ENCODE measurements at places on chromosomes 12 and 14.
A peak's percentile ranks its signal among the peaks of the same experiment; 100 is the strongest.

GRCh38 chr12:99282086-99282485 lies 365.5 kb upstream of the GARIN6 start:
- DNase-seq = no peak

GRCh38 chr12:72219937-72220336 lies 52.2 kb upstream of the TRHDE start:
- no peak for DNase-seq

DNA sequence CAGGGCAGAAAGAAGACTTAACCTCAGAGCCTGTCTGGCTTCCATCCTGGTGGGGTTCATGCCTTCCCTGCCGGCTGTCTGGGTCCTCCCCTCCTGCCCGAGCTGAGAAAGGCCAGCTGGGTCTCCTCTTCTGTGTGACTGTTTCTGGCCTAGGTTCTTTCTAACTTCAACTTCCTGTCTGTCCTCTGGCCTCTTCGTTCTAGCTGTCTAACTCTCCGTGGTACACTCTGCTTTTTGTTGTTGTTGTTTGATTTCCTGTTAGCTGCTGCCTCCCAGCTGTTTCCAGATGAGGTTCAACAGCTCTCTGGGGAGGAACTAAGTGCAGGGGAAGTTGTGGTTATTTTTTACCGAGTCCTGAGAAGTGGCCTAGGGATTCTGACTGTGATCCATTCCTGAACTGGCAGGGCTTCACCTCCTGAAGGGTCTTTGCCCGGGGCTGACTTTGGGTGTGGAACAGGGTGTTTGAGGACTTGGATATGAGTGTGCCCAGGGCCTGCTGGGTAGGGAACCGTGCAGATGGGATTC lies 3.2 kb downstream of the MLXIP start:
- DNase-seq = peak; percentile 63

DNA sequence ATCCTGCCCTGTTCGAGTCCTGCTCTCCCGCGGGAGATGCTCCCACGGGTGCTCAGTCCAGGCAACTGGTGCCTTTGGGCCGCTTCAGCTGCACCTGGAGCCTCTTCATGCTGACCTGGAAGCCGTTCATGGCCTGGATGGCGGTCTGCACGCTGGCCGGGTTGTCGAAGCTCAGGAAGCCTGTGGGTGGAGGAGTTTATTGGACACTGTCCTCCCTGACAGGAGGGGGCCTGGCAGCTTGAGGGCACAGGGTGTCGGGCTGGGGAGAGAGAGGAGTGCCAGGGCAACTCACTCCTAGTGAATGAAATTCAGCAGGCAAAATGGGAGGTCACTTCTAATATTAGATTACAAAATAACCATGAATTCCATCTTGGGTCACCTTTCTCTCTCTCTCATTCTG lies 9.3 kb upstream of the NFYB start:
- no peak for DNase-seq

GRCh38 chr12:49671031-49671765 lies 36.0 kb downstream of the FMNL3 start:
- DNase-seq = peak; percentile 77

- DNase-seq = no peak
Observed at GRCh38 chr12:60415351-60415750, 819.5 kb downstream of the SLC16A7 start.

GRCh38 chr12:1620092-1620491 lies 8.9 kb upstream of the WNT5B start:
- no peak for DNase-seq

- DNase-seq = no peak
Observed at GRCh38 chr14:93285044-93285443, 47.8 kb downstream of the BTBD7 start.

DNA sequence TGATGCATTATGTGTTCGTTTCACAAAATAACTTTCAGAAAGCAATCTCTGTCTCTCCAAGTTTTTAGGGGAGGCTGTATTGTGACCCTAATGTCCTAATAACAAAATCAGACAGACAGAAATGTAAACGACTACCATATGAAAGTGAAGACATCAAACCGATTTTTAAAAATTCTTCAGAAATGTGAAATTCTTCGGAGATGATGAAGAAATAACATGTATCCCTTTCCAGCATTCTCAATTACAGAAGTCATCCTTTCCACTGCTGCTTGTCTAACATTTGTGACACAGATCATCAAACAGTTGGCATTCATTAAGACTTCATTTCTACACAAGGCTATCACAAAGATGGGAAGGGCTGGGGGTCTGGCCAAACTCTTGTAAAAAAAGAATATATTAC lies 41.0 kb downstream of the DMAC2L start:
- DNase-seq = no peak

GRCh38 chr12:51390891-51391282 lies 319 bp downstream of the GALNT6 start:
- no peak for DNase-seq
